ENCODE measurements at places on chromosomes 5 and 9. TPM values are rescaled to one million over a fixed set of nuclear protein-coding genes. Genes with fewer than 3 reads are reported as not detected.

- no peaks in the 10 kb centered on the region for H3K36me3 ChIP-seq
- DNase-seq: no peak
- H3K27me3 ChIP-seq: no peaks in the 10 kb centered on the region
- no peaks in the 10 kb centered on the region for H3K4me1 ChIP-seq
- no peak overlapping the region for H3K4me3 ChIP-seq
These were observed 245.7 kb upstream of the IRX2 start for GRCh38 chr5:2997179-2997578.

TMEM252 gene
- total RNA-seq: not detected

- no peak for DNase-seq
- H3K27ac ChIP-seq: no peak overlapping the region
- H3K4me3 ChIP-seq: no peak overlapping the region
These were observed 72.4 kb downstream of the NUDT12 start for GRCh38 chr5:103490030-103490739.

GRCh38 chr9:29548436-29548835, 1975.2 kb upstream of the C9orf72 start:
- H3K27ac ChIP-seq: no peak overlapping the region
- no peak overlapping the region for H3K4me3 ChIP-seq
- H3K4me1 ChIP-seq: no peaks in the 10 kb centered on the region
- H3K27me3 ChIP-seq: no peaks in the 10 kb centered on the region

C7 gene
- not detected for total RNA-seq

DNA sequence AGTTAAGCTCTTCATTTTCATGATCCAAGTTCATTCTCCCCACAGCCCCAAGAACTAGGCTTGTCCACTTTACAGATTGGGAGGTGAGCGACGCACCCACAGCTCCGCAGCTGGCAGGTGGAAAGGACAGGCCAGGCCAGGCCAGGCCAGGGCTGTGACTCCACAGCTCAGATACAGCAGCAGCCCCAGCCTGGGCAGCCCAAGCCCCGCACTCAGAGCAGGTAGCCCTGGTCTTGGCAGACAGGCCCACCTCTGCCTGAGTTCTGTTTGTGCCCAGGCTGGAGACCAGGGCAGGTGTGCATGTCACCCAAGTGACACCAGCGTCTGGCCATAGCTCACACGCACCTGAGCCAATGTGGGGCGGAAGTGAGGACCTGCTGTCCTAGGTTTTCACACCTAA, 124.7 kb downstream of the WNK2 start:
- no peak overlapping the region for H3K4me3 ChIP-seq
- H3K4me1 ChIP-seq: peaks cover 11% of the 10 kb centered on the region
- H3K27ac ChIP-seq: no peak overlapping the region
- no peaks in the 10 kb centered on the region for H3K27me3 ChIP-seq
- DNase-seq: no peak

DNA sequence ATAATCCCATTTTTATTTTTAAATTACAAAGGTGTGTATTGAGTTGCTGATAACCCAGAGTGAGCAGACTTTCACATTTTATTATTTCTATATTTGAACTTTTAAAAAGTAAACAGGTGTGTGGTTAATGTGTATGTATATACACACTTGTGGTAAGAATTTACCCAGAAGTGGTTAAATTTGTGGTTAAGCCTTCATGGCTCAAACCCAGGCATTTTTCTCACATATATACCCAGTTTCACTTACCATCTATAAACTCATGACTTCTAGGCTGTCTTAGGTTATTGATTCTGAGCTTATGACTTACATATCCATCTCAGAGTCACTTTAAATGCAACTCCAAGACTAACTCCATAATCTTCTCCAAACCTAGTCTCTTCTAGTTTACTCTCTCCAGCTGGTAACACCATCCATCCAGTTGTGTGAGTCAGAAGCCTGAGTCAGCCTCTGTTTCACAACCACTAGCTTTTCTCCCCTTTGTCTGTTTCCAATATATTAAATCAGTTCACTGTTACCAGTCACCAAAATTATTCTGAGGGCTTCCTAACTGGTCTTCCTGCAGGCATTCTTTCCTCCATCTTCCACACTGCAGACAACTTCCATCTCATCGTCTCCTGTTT, 20.2 kb downstream of the ZBED3 start:
- no peak for DNase-seq
- peaks cover 15% of the 10 kb centered on the region for H3K36me3 ChIP-seq
- H3K27ac ChIP-seq: no peak overlapping the region
- no peaks in the 10 kb centered on the region for H3K4me1 ChIP-seq
- H3K27me3 ChIP-seq: no peaks in the 10 kb centered on the region

ARSI gene
- 0.93 TPM for total RNA-seq

RMI1 gene
- 13.4 TPM for total RNA-seq

OTULINL gene
- 5.3 TPM for total RNA-seq

TMEFF1 gene
- total RNA-seq: 1.7 TPM

FAM169A gene
- total RNA-seq: 13.4 TPM

TAS2R1 gene
- not detected for total RNA-seq

GRCh38 chr5:135454946-135455345, 2.8 kb upstream of the TIFAB start:
- H3K27ac ChIP-seq: no peak overlapping the region
- no peaks in the 10 kb centered on the region for H3K36me3 ChIP-seq
- no peak for DNase-seq
- peaks cover 15% of the 10 kb centered on the region for H3K4me1 ChIP-seq
- H3K27me3 ChIP-seq: peaks cover 45% of the 10 kb centered on the region

GRCh38 chr5:75331-76320, 16.3 kb upstream of the PLEKHG4B start:
- H3K27ac ChIP-seq: no peak overlapping the region
- H3K36me3 ChIP-seq: no peaks in the 10 kb centered on the region
- no peak overlapping the region for H3K4me3 ChIP-seq
- no peak for DNase-seq
- peaks cover 62% of the 10 kb centered on the region for H3K27me3 ChIP-seq
- H3K4me1 ChIP-seq: no peaks in the 10 kb centered on the region

DNA sequence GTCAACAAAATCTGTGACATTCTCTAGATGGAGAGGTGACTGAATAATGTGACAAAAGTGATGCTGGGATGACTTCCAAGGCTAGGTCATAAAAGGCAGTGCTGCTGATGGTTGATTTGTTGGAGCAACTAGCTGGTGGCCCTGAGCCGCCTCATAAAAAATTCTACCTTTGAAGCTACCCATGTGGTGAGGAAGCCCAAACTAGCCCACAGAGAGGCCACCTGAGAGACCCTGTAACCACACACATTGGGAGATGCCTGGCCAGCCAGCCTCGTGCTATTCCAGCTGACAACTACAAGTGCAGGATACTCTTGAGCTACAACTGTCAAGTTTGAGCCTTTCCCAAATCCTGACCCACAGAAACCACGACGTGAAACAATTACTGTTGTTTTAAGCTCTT, 22.7 kb downstream of the CLTA start:
- DNase-seq: no peak
- H3K36me3 ChIP-seq: peaks cover 29% of the 10 kb centered on the region
- H3K27ac ChIP-seq: no peak overlapping the region
- no peaks in the 10 kb centered on the region for H3K4me1 ChIP-seq

DNA sequence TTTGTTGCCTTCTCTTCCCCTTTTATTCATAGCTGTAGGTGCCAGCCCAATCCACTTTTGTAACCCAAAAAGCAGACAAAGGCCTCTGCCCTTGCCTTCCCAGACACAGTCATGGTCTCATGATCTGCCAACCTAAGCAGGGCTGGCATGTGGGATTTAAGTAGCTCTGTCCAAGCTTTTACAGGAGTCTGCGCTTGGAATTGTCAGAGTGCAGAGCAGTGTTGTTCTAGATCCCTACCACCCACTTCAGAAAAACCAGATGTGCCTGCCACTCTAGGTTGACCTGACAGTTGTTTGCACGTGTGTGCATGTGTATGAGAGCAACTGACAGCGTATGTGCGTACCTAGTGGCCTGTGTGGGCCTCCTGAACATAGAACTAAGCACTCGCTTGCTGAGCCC, 87.8 kb upstream of the SPRY4 start:
- no peak overlapping the region for H3K27ac ChIP-seq
- no peaks in the 10 kb centered on the region for H3K27me3 ChIP-seq
